ENCODE measurements at places on chromosomes 7 and 10.

DNA sequence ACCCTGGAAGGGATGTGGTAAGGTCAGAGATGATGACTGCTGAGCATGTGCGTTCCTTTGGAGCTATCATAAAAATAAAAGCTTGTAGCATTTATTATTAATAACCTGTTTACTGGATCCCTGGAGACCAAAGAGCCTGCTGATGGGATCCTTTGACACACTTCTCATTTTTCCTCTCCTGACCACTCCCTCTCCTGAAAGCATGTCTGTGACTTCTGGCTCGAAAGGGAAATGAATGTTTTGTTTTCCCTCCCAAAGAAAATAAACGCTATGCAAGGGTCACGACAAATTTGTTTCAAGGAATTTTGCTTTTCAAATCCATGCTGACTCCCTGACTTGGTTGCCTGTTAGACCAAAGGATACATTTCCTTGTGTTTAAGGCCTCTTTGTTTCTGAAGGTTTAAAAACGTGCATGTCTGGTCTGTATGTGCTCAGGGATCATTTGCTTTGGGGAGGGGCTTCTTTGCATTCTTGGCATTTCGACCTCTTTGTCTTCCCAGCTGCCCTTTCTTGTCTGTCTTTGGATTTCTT lies 185.1 kb upstream of the AGK start:
- no peak for DNase-seq

- DNase-seq = no peak
These were observed 69.8 kb upstream of the SEMA3A start for GRCh38 chr7:84264396-84264795.

DNA sequence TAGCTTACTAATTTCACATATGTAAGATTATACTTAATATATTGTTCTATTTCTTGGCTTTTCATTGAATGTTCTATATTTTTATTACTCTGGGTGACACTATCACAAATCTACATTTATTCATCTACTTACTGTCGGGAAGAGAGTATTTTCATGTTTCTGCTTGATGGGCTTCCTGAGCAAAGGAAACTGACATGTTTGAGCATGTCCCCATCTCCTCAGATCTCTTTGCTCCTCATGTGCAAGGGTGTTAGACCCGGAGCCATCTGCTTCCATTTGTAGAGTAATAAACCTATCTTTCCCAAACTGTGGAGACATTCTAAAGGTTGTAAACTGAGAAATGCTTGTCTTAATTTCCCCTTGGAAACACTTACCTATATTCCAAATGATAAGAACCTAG lies 103.5 kb downstream of the LSMEM1 start:
- no peak for DNase-seq

- no peak for DNase-seq
These were observed 208.2 kb downstream of the CDK14 start for GRCh38 chr7:90804370-90804769.

- no peak for DNase-seq
These were observed 22.7 kb downstream of the GPAM start for GRCh38 chr10:112160834-112161233.

DNA sequence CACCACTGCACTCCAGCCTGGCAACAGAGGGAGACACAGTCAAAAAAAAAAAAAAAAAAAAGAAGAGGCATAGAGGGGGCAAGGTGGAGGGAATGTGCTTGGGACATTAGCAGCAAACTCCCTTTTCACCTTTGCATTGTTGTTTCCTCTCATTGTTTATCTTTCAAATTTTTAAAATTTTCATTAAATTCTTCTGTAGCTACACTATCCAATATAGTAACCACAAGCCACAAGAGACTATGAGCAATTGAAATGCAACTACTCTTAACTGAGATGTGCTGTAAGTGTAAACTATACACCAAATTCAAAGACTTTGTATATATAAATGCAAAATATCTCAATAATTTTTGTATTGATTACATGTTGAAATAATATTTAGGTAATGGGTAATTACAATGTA lies 43.4 kb downstream of the EBLN1 start:
- no peak for DNase-seq

GRCh38 chr10:45001381-45002148 lies 842 bp downstream of the ZNF22 start:
- peak; percentile 80 for DNase-seq

DNA sequence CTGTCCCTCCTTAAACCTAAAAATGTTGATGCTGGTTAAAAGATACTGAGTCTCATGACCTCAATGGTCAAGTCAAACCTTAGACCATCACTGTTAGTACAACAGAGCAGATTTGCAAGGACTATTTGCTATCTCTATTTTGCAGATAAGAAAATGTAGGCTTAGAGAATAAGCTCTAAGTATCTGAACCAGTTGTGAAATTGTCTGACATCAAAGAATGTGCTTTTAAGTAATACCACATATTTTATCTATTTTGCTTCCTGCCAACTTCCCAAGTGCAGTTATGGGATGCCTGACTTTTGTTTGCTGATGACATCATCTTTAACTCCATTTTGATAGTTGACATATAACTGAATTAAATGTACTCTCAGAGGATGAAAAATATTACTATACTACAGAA lies 83.6 kb upstream of the TMEM106B start:
- no peak for DNase-seq

DNA sequence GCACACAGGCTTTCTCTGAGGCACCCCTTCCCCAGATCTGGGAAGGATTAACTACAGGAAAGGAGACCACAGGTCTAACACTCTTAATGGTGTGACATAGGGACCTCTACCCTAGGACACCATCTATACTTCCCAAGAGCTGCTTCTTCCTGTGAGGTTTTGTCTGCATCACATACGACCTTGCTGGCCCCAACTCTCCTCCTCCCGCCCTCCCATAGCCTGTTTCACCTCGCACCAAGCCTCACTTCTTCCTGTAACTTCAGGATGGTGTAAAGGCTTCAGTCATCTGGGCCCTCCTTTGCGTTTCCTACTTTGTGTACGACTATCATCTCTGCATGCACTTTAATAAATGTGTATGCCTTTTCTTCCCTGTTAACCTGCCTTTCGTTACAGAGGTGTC lies 274.3 kb downstream of the KLF6 start:
- DNase-seq = no peak

Measured in tibial artery (tissue), 4 donors.